ENCODE measurements at places on chromosomes 5 and 9.

DNA sequence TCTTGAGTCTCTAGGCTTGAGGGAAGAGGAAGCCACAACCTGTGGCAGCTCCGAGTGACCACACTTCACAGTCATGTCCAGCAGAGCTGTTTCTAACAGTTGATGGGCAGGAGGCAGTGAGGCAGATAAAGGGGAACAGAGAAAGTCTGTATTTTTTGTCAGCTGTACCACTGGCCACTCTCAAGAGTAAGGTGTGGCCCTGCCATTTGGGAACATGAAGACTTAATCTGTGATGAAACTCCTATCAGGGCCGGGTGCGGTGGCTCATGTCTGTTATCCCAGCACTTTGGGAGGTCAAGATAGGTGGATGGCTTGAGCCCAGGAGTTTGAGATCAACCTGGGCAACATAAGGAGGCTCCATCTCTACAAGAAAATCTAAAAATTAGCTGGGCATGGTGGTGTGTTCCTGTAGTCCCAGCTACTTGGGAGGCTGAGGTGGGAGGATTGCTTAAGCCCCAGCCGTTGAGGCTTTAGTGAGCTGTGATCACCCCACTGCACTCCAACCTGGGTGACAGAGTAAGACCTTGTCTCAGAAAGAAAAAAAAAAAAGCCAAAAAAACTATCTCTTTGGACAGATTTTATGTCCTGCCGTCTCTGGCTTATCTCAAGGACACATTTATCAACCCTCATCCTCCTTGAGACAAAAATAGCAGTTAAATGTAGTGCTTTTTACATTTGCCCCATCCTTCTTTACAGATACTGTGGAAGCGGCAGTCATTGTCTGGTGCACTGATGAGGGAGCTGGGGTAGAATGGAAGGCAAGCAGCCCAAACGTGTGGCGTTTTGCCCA lies 11.9 kb upstream of the COL15A1 start:
- DNase-seq, result no peak

DNA sequence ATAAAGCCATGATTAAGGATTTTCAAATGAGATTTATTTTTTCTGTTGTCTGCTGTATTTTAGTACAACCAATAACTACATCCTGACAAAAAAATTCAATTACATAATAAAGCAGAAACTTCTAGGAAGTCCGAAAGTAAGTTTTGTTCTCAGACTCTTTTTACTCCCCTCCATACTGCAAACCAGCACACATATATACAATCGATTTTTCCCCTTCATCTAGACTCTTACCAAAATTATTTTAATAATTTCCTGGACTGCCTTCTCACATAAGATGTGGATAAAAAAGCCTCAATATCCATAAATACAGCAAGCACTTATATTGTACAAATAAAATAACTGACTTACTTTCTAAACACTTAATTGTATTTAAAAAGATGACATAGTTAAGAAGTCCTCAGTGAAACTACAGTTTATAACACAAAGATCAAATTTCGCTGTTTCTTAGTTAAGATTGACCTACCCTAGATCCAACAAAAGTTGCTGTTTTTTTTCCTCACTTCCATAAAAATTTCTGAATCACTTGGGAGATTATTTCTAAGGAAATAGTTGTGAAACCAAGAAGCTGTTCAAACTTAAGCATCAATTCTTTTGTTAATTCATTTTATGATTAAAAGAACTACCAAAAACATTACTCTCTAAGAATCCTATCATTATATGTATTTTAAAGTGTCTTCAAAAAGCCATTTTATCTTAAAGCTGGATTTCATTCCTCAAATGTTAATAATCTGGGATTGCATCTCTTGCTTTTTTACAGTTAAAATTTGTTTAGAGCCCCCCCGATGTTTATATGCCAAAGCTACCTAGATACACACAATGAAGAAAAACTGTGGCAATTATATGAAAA lies 74.7 kb upstream of the IFNE start:
- DNase-seq, result no peak

DNA sequence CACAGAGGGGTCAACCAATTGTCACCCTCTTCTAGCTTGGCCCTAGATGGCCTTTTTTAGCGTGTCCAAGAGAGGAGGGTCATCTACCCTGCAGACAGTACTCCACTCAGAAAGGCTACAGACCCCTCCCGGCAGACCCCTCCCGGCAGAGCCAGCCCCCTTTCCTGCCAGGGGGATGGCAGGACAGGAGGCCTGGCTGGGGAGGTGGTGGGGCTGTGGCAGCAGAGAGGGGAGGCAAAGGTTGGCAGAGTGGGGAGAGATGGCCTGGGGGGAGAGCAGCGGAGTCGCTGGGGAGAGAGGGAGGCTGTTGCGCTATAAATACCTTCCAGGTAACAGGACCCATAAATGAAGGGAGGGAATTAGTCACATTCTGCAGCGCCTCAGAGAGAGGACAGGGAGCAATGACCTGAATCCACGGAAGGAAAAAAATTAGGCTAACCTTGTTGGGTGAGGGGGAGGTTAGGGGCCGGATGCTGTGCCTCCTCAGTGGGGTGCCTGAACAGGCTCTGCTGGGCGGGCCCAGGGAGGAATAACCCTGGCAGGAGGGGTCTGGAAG lies 32.9 kb upstream of the PSD2 start:
- DNase-seq, result no peak

GRCh38 chr5:514673-515072 lies 9.6 kb downstream of the SLC9A3 start:
- DNase-seq, result no peak

GRCh38 chr9:130996676-130997394 lies 12.1 kb upstream of the LAMC3 start:
- DNase-seq, result no peak

- DNase-seq, result no peak
Observed at GRCh38 chr5:89213573-89213972, 330.6 kb upstream of the MEF2C start.

DNA sequence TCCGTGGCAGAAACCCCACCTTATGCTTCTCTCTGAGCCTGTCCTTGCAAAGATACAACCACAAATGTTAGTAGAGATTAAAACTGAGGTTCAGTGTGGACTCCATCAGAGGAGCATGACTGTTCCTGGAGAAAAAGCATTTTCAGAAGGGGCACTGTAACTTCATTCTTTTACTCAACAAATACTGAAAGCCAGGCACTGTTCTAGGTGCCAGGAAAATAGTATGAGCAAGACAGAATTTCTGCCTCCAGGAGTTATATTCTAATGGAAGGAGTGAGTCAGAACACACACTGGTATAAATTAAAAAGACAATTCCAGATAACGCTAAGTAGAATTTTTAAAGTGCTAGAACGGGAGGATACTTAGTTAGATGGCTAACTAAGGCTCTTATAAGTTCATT lies 251.4 kb upstream of the GAS1 start:
- DNase-seq, result no peak

DNA sequence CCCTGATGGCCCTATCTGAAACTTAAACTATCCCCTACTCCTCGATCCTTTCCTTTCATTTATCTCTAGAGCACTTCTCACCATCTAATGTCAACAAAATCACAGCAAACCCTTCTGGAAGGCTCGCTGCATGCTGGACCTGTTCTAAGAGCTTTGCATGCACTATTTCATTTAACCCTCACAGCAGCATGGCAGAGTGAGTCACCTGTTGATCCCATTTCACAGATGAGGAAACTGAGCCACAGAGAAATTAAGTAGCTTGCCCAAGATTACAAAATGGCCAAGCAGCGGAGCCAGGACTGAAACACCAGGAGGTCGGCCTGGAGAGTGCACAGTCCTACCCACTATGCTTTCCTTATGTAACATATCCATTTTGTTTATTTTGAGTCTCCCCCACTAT lies 93.1 kb downstream of the ZNF622 start:
- no peak for DNase-seq

DNA sequence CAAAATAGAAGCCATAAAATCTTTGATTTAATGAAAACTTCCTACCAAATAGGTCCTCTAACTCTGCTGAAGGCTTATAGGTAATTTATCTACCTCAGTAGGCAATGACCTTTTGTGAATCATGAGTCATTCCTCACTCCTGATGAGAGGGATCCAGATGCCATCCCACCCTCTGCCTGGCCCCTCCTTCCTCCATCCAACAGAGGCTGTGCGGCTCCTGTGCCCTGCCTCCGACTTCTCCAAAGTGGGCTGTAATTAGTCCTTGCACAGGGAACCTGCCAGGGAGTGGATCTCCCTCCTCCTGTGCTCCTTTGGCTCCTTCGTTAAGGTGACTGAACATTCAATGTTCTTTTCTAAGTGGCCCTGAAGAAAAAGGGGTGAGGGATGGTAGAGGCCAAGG lies 213.9 kb upstream of the TBCA start:
- no peak for DNase-seq

GRCh38 chr5:151720215-151720614 lies 33.5 kb upstream of the SPARC start:
- DNase-seq, result no peak

GRCh38 chr9:117763314-117763713 lies 59.1 kb downstream of the TLR4 start:
- no peak for DNase-seq

GRCh38 chr9:90680534-90680933 lies 37.9 kb upstream of the DIRAS2 start:
- no peak for DNase-seq

- no peak for DNase-seq
Observed at GRCh38 chr9:130186051-130186450, 13.8 kb downstream of the NCS1 start.

Data from activated T-cell treated with anti-CD3 and anti-CD28 coated beads, Interleukin-2, amount 50 U/mL, for 72 hours (primary cell).